Right ventricle myocardium inferior (tissue), 1 donor: ENCODE measurements at places on chromosomes 16 and 17. TPM values are rescaled to one million over a fixed set of nuclear protein-coding genes. Genes with fewer than 3 reads are reported as not detected.
A peak's percentile ranks its signal among the peaks of the same experiment; 100 is the strongest.

TMEM235 gene
- total RNA-seq = not detected

CDH13 gene
- 173 TPM for total RNA-seq

SLC5A11 gene
- not detected for total RNA-seq

ABCA6 gene
- 25.7 TPM for total RNA-seq

GRCh38 chr17:2924211-2924610 lies 128.0 kb downstream of the RAP1GAP2 start:
- DNase-seq = no peak

DNA sequence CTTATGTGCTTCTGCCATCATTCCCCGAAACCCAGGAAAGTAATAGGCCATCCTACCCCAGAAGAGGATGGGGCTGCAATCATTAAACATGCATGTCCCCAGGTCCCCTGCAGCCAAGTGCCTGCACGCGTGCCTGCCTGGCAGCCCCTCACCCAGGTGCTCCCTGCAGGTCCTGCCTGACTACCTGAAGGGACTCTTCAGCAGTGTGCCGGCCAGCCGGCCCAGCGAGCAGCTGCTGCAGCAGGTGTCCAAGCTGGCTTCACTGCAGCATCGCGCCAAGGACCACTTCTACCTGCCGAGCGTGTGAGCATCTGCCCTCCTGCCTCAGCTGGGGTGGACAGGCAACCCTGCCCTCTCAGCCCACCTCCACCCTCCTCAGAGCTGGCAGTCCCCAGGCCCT lies 16.2 kb upstream of the ALKBH5 start:
- no peak for DNase-seq

GRCh38 chr17:5135726-5136579 lies 20.1 kb downstream of the USP6 start:
- no peak for DNase-seq

- no peak for DNase-seq
These were observed 110.2 kb upstream of the NLRP1 start for GRCh38 chr17:5694551-5694950.

GRCh38 chr16:65559846-65560245 lies 438.0 kb upstream of the CDH11 start:
- no peak for DNase-seq

DNA sequence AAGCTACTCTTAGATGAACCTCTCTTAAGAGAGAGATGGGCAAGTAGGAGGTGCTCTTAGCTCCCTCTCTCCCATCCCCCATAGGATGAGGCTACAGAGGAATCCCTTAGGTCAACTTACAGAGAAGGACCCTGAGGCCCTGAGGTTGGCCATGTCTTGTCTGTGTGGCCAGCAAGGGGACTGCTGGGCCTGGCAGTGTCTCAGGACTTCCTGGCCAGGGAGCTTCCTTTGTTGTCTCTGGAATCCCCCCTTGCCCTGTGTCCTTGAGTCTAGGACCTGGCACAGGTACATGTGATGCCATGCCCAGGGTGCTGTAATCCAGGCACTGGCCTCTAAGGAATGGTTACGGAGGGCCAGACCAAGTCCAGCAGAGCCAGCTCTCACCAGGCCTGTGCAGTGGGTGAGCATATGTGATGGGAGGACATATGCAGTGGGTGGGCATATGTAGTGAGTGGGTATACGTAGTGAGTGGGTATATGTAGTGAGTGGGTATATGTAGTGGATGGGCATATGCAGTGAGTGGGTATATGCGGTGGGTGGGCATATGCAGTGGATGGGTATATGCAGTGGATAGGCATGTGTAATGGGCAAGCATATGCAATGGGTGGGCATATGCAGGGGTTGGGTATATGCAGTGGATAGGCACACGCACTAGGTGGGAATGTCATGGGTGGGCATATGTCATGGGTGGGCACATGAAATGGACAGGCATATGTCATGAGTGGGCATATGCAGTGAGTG lies 20.3 kb upstream of the PECAM1 start:
- no peak for DNase-seq

GRCh38 chr17:77529328-77529650 lies 388.5 kb downstream of the SEC14L1 start:
- no peak for DNase-seq

DNA sequence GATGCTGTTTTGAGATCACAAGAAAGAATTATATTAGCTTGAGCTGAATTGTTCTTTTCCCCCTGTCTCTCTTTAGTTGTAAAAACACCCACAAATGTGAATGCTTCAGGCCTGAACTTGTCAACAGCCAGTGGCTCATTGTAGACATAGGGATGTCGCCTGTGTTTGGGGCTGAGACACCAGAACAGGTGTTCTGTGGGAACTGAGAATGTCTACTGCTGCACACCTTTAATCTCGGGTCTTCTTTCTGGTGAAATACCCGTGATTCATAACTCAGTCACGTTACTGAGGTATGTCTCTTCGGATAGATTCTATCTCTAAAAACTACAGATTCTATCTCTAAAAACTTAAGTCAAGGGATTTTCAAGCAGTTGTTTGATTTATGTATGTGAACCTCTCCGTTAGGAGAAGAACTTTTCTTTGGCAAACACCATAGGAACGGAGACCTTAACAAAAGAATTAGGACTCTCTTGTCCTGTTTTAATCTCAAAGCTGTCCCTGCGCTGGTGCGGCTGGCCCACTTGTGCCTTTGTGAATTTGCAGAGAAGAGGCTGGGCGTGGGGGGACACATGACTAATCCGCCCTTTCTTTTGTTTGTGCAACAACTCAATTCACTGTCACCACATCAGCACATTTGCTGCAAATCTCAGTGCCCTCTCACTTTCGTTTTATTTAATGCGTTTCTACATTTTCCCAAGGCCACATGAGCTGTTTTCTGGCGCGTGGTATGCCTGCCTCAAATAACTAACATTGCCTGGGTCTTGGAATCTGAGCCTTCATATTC lies 643.0 kb downstream of the MAF start:
- no peak for DNase-seq

- no peak for DNase-seq
These were observed 195.3 kb downstream of the CYB561 start for GRCh38 chr17:63250830-63251229.

GRCh38 chr16:11175106-11175786 lies 80.8 kb downstream of the SOCS1 start:
- DNase-seq = no peak

DNA sequence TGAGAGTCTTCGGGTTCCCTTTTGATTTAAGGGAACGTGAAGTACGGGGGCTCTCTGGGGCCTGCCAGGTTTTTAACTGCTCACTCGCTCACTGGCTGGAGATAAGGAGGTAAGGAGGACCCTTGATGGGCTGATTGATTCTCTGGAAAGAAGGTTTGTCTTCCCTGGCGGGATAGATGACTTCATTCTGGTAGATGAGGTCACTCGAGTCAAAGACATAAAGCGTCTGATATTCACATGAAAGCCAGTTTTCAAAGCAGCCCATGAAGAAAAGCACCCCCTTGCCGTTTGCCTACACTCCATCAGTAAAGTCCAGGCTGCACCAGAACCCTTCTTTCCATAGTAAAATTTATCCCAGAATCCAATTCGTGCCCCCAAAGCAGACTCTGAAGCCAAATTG lies 233.7 kb upstream of the IRX5 start:
- DNase-seq = no peak

- DNase-seq = peak; percentile 56
These were observed 2.2 kb downstream of the SH2B1 start for GRCh38 chr16:28865722-28866453.
